Stimulated activated CD4-positive, alpha-beta T cell treated with anti-CD3 and anti-CD28 coated beads, TNF-alpha, amount 100 ng/mL, for 48 hours (primary cell): ENCODE measurements at places on chromosomes 4 and X.

- DNase-seq: no peak
Observed at GRCh38 chr4:157045507-157046127, 30.3 kb upstream of the GLRB start.

- DNase-seq: no peak
Observed at GRCh38 chr4:122005064-122005755, 53.4 kb upstream of the TRPC3 start.

- DNase-seq: no peak
Observed at GRCh38 chr4:25101836-25102235, 58.4 kb downstream of the SEPSECS start.

DNA sequence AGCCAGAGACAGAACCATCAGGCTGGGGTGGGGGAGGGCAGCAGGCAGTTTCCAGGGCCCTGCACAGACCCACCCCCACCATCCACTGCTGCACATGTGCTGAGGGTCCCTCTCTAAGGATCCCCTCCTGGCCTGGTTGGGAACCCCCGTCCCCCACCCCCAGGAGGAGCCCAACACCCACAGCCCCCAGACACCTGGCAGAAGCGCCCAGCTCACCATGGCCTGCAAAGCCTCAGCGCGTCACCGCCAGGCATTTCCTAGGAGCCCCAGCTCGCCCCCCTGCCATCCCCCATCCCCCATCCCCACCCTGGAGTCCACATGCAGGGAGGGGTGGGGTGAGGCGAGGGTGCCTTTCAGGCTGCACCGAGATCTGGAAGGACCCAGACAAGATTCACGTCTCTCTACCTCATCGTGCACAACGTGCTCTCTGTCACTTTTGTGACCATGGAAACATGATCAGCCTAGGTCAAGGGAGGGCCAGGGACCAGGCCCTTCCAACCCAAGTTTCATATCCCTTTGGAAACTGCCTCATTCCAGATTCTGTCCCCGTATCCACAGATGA is 9.3 kb downstream of the MXD4 start:
- DNase-seq: no peak

DNA sequence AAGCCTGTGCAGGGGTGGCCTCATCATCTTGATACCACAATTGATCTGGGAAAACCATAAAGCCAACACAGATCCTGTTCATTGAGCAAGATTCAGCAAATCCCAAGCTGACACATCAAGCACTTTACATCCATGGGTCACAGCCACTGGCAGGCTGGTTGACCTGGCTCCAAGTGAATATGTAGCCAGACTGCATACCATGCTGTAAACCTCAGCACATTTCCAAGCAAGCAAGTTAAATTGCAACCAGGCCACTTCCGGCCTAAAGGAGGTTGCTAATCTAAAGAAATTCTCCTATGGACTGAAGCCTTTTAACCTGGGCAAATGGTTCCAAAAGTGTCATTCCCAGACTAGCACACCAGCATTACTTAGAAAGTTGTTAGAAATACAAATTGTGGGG is 54.4 kb upstream of the USP26 start:
- no peak for DNase-seq

DNA sequence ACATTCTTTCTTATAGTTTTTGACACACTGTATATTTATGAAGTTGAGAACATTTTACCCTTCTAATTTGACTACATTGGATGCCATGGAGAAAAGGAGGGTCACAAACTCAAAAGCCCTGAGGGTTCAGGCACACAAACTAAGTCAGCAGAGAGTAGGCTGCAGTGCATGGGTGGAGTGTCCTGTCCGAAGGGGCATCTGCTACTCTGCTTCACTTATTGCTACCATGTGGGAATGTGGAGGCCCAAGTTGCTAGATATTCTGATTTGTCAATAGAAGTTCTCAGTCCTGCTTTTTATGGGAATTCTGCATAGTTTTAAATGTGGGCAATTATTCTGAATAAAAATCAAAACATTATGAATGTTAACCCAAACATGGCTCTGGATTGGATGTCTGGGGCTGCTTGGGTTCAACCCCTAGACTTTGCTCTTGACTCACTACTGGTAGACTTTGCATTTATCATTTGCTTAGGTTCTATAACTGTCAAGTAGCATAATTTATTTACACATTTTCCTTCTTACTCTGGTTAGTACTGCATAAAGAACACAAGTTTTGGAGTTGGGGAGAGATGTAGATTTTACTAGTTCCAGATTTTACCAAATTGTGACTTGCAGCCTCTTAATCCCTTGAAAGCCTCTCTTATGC is 255.1 kb downstream of the SPRY1 start:
- no peak for DNase-seq

DNA sequence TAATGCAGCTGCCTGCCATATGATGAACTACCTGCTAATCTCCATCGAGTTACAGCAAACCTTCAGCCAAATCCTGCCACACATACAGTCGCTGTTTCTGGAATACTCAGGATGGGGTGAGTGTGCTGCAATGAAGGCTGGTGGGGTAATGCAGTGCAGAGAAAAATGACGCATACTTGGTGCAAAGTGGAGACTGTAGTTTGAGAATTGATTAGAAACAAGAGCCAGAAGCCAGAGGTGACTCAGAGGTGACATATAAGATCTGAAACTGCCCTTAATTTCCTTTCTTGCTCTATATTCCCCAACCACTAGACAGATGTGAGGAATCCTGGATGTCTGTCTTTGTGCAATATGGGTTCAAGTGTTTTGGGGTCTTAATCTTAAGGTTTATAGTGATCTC is 22.0 kb downstream of the C4orf54 start:
- no peak for DNase-seq

DNA sequence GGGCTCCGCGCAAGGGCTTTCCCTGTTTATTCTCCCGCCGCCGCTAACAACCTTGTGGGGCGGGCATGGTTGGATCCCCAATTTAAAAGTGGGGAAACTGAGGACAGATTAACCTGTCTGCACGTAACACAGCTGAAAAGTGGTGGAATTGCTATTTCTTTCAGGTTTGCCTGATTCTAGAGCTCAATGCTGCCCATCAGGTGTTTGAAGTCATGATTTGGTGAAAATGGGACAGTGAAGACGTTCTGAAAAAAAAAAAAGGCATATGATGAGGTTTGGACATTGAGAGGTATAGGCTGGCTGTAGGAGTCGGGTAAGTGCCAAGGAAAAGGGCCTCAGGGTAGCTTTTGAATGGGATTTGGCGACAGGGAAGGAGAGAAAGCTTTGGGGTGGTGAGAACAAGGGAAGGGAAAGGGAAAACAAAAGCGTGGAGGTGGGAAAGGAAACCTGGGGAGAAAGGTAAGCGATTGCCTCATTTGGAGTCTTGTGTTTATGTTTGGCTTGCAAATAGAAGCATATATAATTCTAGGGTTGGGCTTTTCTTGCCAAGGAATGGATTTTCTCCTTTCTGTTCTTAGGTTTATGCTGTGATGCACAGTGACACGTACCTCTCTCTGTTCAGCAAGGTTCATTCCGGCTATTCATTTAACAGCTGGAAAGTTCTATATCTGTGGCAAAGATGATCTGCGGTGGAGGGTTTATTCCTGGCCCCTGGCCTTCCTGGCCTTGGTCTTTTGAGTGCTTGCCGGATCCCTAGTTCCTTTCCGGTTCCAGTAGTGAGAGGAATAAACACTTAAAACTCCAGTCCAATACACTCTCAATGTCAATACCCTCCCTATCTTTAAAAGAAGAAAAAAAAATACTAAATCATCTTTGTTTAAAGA is 2.4 kb upstream of the STIM2 start:
- DNase-seq: no peak

GRCh38 chr4:20639346-20639745 is 60.9 kb upstream of the PACRGL start:
- DNase-seq: no peak

DNA sequence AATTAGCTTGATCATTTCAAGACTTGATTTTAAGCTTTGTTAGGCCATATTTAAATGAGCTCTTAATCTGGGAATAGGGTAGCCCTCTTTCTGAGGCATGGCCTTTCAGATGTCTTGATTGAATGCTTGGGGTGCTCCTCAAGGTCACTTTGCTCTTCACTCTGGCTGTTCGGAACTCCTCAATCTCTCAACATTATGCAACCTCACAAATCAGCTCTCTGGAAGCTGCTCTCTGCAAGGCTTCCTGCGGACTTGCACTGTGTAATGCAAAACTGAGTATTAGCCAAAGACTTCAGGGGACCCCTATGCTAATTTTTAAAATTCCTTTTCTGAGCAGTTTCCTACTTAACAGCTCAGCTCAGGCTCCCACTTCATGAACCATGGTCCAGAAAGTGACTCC is 398.3 kb downstream of the PRDM5 start:
- no peak for DNase-seq

GRCh38 chr4:1305261-1305711 is 15.6 kb downstream of the MAEA start:
- no peak for DNase-seq

DNA sequence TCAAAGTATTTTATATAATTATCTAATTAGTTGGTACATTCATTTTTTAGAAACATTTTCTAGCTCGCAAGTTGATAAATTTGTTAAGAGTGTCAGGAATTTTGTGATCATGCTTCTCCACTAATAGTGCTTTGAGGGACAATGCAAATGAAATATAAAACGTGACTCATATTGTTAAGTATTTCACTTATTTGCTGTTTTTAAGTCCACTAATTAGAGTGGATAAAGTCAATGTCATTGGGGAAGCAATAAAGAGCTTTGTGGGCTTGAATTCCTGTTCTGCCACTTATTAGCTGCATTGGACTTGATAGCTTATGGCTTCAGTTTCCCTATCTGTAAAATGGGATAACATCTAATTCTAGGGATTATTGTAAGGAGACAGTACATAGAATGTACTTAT is 26.5 kb upstream of the ANAPC4 start:
- no peak for DNase-seq

- no peak for DNase-seq
Observed at GRCh38 chr4:119725688-119726330, 97.2 kb upstream of the PDE5A start.

DNA sequence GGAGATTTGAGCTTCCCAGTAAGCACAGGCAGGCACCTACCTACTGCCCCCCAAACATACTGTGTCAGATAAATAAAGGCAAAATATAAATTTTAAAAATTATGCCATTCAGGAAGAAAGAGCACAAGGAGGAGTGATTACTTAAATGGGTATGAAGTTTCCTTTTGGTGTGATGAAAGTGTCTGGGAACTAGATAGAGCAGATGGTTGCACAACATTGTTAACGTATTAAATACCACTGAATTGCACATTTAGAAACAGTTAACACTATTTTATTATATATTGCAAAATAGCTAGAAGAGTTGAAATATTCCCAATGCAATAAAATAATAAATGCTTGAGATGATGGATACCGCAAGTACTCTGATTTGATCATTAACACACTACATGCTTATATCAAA is 374.7 kb upstream of the FGF13 start:
- no peak for DNase-seq

GRCh38 chrX:7133050-7133440 is 14.5 kb upstream of the STS start:
- no peak for DNase-seq

GRCh38 chr4:113826421-113826820 is 64.9 kb upstream of the CAMK2D start:
- no peak for DNase-seq

DNA sequence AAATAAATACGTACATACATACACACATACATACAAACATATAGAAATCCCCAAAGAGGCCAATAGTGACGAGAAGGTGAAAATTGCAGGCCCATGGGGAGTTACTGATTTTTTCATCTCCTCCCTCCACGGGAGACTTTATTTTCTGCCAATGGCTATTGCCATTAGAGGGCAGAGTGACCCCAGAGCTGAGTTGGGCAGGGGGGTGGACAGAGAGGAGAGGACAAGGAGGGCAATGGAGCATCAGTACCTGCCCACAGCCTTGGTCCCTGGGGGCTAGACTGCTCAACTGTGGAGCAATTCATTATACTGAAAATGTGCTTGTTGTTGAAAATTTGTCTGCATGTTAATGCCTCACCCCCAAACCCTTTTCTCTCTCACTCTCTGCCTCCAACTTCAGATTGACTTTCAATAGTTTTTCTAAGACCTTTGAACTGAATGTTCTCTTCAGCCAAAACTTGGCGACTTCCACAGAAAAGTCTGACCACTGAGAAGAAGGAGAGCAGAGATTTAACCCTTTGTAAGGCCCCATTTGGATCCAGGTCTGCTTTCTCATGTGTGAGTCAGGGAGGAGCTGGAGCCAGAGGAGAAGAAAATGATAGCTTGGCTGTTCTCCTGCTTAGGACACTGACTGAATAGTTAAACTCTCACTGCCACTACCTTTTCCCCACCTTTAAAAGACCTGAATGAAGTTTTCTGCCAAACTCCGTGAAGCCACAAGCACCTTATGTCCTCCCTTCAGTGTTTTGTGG is 180.7 kb downstream of the AR start:
- no peak for DNase-seq

DNA sequence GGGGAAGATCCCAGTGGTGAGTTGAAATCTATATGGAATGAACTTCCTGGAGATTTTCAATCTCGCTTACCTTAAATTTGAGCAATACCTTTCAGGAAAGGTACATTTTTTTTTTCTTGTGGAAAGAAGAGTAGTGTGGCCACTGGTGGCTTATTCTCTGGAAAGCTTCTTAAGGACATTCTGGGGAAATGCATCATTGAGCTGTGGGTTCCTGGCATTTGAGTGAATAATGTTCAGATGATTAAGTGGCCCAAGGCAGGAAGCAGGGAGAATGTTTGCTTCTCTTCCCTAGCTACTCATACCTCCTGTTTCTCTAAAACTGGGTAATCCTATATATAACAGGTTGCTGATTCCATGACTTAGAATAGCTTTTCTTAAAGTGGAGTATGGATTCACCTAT is 31.8 kb downstream of the STAG2 start:
- DNase-seq: no peak

- DNase-seq: no peak
Observed at GRCh38 chr4:88277711-88278225, 6.6 kb downstream of the PPM1K start.

DNA sequence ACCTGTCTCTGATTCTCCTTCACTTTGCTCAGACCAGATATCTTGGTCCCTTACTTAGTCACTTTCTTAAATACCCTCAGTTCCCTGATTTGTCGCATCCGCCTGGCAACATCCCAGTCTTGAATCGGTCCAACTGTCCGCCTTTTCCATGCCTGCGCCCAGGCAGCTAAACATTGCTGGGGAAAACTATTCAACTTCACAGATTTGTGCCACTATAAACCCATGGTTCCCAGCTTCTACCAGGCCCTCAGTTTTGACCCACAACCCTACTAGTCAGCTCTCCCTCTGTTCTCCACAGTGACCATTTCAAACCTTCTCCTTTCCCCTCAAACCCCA is 451 bp upstream of the FGD1 start:
- DNase-seq: no peak

GRCh38 chrX:47540754-47541538 is 20.1 kb upstream of the ARAF start:
- DNase-seq: no peak

DNA sequence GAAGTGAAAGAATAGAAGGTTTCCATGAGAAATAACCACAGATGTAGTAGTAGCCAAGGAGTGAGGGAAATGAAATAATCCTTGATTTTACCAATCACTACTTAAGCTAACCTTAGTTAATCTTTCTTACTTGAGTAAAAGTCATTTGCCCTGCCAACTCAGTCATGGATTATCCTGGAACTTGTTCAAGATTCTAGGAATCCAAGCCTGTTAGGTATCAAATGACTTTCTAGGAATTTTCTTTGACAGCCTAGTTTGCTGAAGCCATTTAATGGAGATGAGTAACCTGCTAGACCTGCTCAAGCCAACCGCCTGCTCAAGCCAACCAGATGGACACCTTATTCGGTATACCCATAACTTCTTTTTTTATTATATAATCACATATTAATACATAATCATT is 180.5 kb downstream of the KLHL13 start:
- no peak for DNase-seq

- DNase-seq: no peak
Observed at GRCh38 chrX:13051529-13052172, 7.2 kb upstream of the FAM9C start.
